ENCODE measurements at places on chromosomes 5 and 9.

DNA sequence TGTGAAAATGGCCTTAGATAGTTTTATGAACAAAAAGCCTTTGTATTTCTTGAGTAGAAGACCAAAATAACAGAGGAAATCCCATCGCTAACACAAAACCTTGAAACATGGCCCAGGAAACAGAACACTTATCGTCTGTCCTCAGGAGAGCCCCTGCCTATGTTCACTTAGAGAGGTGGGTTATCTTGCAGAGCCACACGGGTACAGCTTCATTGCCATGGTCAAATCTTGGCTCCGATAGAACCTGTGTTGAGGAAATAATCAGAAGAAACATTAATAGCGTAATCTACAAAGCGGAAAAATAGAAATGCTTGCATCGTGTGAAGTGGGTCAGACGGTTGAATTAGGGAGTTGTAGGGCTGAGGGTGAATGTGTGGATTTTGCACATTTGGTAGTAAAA is 216.1 kb downstream of the MAST4 start:
- no peak for DNase-seq

- no peak for DNase-seq
Observed at GRCh38 chr9:35795695-35796094, 4.3 kb downstream of the NPR2 start.

DNA sequence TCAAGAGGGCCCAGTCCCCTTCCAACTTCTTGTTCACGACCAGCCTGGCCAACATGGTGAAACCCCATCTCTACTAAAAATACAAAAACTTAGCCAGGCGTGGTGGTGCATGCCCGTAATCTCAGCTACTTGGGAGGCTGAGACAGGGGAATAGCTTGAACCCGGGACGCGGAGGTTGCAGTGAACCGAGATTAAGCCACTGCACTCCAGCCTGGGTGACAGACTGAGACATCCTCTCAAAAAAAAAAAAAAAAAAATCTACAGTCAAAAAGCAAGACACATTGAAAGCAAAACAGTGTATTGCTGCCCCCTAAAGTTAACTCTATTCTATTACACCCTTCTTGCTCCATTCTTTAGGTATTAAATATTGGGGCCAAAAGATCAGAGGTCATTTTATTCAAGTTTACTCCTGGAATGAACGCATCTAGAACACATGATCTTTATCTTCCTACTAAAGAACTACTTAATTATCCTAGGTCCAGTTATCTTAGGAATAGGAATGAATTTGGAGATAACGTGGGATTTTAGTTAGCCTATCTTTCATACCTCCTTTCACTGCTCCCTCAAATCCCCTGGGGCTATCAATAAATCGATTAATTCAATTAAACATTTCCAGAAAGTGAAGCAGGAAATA is 2.4 kb downstream of the ATG12 start:
- no peak for DNase-seq

DNA sequence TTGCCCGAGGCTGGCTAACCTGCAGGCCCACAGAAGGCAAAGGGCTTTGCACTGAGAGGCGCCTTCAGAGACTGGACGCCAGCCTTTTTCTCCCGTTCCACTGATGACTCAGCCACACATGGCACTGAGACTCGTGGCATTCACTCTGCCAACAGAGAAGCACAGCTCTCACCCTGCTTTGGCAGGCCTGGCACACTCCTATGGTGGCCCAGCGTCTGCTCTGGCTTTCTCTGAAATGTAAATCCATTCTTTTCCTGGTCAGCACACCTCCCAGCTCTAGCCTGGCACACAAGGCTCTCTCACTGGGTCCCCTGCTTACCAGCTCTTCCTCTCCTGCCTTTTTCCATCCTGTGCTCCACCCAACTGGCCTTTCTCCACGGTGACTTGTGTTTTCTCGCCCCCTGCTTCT is 5.9 kb upstream of the MELK start:
- DNase-seq, result no peak

- no peak for DNase-seq
Observed at GRCh38 chr5:54315736-54316528, 5.6 kb upstream of the ARL15 start.

GRCh38 chr9:21996858-21997257 is 2.3 kb downstream of the CDKN2B-AS1 start:
- DNase-seq, result no peak

DNA sequence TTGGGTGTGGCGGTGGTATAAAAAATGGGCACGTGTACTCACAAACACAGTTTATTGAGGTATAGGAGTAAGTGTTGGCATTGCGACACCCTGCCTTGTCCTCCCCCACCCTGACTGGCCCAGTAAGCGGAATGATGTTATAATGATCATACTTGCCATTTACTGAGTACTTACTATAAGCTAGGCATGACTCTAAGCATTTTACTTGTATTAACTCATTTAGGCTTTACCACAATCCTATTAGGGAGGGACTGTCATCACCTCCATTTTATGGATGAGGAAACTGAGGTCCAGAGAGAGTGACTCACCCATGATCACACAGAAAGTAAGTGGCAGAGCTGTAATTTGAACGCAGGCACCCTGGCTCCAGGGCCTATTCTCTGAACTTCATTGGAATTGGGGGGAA is 2.3 kb downstream of the SMIM3 start:
- DNase-seq, result no peak

DNA sequence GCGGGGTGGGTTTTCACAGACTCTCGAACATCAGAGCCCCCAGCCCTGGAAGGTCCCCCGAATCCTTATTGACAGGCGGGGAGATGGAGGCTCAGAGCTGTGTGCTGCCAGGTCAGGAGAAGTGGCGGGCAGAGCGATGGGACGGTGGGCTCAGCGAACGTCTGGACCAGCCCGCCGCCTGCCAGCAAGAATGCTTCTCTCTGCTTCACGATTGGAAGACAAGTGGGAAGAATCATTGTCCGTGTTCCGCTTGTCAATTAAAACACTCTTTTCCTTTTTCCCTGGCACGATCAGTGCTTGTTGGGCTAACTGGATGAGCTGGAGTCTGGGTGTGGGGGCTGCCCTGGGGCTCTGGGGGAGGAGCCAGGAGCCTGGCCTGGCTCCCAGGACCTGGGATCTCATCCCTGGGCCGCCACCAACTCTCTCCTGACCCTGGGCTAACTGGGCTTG is 1.6 kb downstream of the COL5A1 start:
- no peak for DNase-seq

DNA sequence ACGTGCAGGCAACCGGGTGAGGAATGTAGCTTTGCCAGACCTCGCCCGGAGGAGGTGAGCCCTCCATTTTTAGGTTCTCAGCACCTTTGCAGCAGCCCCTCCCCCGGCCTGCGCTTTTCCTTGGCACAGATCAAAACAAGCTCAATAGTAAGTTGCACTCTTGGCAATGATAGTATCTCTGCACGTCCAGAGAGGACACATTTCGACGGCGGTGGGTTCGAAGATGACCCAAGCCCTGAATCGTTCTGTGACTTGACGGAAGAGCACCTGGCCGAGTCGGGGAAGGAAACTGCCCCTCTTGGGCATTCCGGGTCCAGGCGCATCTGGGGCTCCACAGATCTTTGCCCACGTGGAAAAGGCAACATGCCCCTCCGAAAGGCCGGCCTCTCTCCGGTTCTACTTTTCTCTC is 904 bp downstream of the GDNF start:
- no peak for DNase-seq

GRCh38 chr9:131503626-131504465 is 1.1 kb downstream of the POMT1 start:
- DNase-seq, result peak; percentile 59

DNA sequence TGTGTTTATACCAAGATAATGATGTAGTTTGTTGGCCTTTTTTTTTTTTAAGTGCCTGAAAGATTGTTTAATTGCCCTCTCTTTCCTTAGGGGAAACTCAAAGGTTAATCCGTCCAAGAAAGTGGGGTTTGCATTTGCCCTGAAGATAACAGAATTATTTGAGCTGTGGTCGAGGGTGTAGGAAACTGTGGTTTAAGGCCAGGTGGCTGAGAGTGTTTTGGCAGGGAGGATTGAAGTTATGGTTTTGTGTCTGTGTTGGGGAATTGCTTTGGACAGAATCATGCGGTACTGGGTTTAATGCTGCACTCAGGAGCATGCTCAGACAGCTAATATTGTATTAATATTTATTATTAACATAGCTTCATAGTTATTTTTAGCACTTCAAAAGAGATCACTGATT is 509.8 kb downstream of the EBF1 start:
- DNase-seq, result no peak

DNA sequence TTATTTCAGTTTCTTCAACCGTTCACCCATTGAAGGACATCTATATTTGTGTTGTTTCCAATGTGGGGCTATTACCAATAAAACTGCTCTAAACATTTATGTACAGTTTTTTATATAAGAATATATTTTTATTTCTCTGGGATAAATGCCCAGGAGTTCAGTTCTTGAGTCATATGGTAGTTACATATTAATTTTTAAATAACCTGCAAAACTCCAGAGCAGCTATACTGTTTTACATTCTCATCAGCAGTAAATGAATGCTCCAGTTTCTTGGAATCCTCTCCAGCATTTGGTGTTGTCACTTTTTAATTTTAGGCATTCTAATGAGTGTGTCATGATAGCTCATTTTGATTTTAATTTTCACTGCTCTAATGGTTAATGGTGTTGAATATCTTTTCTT is 36.2 kb downstream of the CDK7 start:
- no peak for DNase-seq

DNA sequence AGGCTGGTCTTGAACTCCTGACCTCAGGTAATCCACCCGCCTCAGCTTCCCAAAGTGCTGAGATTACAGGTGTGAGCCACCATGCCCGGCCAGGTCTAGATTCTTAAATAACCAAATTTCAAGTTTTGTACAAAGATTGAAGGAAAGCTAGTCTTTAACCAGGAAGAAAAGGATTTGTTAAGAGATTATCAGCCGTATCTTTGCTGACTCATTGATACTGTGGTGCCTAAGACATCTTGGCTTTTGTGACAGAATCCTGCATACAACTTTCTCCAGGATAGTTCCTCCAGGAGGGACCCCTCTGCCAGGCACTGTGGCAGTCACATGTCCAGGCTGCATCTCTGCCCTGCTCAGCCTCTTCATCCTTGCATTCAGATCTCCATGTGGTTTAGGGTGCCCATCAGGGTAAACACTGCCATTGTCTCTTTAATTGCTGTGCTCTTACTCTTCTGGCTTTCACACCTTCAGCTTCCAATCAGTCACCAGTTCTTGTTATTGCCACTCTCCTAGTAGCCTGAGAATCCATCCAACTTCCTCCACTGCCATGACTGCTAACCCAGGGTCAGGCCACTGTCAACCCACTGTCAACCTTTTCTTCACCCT is 10.0 kb downstream of the MAP3K1 start:
- DNase-seq, result no peak

DNA sequence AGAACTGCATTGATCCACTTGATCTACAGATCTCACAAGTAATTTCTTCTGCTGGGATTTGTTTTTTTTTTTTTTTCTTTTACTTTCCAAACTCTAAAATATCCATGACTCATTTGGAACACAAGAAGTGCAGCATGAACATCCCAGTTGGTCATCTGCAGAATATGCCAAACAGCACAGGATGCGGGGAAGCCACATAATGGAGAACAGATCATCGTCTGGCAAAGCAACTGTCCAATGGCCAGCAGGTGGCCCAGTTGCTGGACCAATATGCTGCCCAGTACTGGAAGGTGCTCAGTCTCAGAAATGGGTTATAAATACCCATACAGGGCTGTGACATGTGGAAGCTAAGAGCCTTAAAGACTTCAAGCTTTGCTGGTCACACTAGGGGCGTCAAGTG is 221.3 kb upstream of the TAS2R1 start:
- no peak for DNase-seq

- no peak for DNase-seq
Observed at GRCh38 chr9:114206221-114206789, 51.0 kb downstream of the COL27A1 start.

- DNase-seq, result no peak
Observed at GRCh38 chr9:113998114-113998513, 80.0 kb downstream of the AMBP start.

DNA sequence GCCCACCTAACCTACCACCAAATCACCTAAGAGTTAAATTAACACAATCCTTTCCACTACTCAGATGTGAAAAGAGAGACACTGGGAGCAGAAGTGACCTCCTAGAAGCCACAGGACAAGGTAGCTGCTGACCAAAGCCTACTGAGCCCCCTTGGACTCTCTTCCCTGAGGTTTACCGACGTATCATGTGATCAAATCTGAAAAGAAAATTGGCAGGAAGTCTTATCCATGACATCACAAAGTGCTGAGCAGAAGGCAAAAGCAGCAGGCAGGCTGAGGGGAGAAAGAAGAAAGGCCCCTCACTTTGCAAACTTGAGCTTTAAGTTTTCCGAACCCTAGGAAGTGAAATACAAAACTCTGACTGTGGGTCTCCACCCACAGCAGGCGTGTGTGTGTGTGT is 11.1 kb downstream of the PRELID2 start:
- no peak for DNase-seq

DNA sequence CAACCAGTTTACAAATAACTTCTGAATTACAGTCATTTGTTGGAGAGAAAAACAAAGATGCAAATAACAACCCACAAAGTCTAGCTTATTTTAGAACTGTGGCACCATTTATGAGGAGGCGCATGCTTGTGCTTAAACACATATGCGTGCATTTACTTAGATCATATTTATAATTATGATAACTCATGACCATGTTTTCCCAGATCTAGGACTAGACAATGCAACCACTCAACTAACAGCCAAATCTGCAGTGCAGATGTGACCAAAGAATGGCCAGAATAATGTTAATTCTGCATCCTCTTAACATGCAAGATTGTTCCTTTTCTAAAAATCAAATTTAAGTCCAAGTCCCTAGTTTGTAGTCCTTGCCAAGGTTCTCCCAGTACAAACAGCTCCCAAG is 167.3 kb upstream of the FST start:
- no peak for DNase-seq

DNA sequence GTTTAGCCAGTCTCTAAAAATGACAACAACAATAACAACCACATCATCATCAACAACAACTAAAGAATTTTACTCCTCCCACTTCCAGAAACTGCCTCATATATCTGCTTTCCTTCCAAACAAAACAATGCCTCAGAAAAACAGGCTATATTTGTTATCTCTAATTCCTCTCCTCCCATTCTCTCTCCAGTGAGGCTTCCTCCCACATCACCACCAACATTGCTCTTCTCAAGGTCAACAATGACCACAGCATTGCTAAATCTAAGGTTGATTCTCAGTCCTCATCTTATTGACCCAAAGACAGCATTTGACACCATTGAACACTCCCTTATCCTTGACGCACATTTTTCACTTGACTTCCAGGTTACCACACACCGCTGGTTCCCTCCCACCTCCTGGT is 38.1 kb upstream of the PRUNE2 start:
- DNase-seq, result no peak

Data from stimulated activated CD8-positive, alpha-beta memory T cell treated with anti-CD3 and anti-CD28 coated beads, Interleukin-2, amount 100 ng/mL, for 48 hours (primary cell).